ENCODE measurements at places on chromosomes 2 and 18.

- DNase-seq, result no peak
Measured at GRCh38 chr2:128366713-128367511, 48.2 kb upstream of the HS6ST1 start.

DNA sequence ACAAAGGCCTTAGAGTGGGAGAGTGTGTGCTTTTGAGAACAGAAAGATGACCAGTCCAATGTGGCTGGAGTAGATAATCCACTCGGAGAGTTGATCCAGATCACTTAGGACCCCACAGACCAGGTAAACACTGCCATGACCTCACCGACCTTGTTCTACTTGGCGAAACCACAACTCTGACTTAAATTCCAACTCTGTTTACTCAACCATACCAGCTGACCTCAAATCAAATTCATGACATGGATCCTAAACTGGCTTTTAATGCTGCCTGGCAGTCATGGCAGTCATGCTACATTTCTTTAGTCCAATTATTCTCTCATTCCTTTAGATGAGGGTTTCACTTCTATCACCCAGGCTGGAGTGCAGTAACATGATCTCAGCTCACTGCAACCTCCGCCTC lies 347.1 kb upstream of the FAM98A start:
- DNase-seq, result no peak

DNA sequence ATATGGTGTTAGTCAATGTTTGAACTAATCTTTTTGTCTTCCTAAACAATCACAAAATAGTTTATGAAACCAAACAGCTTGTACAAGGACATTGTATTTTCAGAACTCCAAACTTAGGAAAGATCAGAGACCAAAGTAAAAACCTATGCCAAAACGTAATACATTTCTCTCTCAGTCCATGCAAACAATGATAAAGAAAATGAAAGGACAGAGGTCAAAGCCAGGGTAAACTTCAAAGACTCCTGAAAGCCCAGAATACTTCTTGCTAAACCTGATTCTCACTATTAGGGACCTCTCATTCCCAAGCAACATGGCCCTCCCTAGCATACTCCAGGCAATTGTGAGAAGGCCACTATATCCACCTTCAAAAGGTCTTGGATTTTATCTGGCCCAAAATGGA lies 105.1 kb upstream of the GALNT5 start:
- DNase-seq, result no peak

GRCh38 chr2:128513116-128513960 lies 194.7 kb upstream of the HS6ST1 start:
- DNase-seq, result no peak

DNA sequence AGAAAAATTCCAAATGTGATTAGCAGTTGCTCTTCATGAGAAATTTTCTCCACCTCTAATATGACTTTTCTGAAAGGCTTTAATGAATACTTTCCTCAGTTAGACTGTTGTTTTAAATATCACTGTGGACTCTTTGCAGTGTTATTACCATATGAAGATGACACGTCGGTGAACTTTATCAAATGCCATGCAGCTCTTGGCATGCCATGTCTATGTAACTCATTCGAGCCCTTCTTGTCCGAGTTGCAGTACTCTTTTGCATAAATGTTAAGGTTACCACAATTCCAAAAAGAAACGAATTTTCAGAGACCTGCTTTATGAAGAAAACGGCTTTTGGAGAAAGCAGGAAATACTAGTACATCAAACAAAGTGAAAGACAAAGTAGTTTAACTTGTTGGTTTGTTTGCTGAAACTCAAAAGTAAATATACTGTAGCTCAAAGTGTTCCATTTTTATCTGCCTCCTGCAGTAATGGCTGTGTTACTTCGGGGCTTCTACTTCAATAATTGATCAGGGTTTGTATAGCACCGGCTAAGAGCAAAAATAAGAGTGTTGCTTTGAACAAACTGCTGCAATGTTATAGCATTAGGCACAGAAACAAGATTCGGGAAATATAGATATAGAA lies 204.1 kb downstream of the ARHGAP15 start:
- DNase-seq, result no peak
